ENCODE measurements at places on chromosomes 13 and 19.

DNA sequence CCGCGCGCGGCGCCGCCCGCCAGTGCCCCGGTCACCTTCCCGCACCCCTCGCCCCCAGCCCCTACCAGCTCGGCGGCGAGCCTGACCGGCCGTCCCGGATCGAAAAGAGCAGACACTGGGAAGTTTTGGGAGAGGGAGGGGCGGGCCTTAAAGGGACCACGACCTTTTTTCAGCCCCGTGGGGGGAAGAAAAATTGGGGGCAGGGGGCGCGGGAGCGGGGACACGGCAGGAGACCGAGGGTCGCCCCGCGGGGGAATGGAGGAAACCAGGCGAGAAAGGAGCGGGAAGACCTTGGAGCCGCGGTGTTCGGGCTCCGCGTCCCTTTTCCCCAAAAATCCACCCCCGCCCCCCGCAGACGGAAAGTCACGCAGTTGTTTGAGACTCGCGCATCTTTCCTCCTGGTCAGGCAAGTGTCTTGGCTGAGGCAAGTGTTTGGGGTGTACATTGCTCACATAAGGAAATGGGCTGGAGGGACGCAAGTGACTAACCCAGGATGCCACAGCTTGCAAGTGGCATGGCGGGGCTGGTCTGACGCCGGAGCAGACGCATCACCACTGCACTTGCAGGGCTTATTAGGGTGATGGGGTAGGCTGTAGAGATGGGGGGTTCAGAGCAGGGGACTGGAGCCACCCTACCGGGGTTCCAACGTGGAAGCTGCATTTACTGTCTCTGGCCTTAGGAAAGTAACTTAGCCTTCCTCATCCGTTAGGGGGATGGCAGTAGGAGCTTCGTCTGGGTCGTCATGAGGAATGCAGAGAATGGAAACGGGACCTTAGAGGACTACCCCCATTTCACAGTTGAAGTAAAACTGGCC is 2.7 kb upstream of the HNRNPL start:
- peak; percentile 62 for DNase-seq

DNA sequence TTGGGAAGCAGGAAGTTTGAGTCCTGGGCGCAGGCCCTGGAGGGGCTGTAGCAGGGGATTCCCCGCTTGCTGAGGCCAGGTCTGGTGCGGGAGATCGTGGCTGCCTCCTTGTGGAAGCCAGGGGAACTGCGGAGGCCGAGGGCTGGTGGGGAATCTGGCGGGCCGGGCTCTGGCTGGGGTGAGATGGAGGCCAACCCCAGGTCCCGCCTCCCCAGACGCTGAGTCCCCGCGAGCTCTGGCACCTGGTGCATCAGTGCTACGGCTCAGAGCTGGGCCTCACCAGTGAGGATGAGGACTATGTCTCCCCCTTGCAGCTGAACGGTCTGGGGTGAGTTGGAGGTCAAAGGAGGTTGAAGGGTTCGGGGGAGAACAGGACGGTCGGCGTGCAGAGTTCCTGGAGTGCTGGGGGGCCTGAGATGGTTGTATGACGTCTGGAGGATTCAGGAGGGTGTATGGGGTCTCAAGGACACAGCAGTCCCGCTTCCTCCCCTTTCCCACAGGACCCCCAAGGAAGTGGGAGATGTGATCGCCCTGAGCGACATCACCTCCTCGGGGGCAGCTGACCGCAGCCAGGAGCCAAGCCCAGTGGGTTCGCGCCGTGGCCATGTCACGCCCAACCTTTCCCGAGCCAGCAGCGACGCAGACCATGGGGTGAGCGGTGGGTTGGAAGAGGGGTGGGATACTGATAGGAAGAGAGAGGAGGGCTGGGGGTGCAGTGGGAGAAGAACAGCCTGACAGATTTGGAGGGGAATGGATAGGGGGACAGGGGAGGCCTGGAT is 13.1 kb downstream of the GRAMD1A start:
- peak; percentile 86 for DNase-seq

GRCh38 chr13:19663416-19663979 is 30.0 kb downstream of the MPHOSPH8 start:
- DNase-seq = no peak

GRCh38 chr13:36341718-36342117 is 4.5 kb downstream of the SPART start:
- DNase-seq = no peak

DNA sequence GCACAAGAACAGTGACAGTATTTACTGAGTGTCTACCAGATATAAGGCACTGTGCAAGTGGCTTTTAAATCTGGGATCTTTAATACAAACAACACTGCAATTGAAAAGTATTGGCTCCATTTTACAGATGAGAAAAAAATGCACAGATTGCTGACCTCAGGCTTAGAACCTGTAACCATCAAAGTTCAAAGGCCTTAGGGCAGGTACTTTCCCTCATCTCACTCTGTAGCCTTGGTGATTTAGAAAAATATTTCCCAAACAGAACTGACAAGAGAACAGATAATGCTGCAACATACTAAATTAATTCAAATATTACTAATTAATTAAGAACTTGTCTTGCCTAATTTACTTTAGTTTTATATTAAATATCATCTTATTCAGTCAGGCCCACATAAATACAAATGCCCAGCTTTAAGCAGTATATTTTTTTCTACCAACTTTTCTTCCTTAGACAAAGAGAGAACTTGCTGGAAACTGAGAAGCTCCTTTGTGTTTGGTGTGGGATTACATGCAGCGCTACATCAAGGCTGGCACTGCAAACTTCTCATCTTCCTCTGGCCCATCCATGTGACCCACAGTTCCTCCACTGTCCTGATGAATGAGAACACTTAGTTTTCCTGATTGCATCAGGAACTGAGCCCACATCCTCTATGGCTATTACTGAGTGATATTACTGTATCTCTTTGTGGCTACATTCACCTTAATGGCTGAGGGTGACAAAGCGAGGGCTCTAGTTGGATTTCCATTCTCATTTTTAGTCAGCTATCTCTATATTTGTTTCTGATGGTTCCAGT is 302.1 kb downstream of the ENOX1 start:
- DNase-seq = no peak

GRCh38 chr13:39452417-39452816 is 150.6 kb downstream of the LHFPL6 start:
- no peak for DNase-seq

- DNase-seq = no peak
These were observed 5.9 kb upstream of the CCL25 start for GRCh38 chr19:8046569-8047165.

GRCh38 chr19:7386308-7386707 is 37.6 kb downstream of the ARHGEF18 start:
- no peak for DNase-seq

GRCh38 chr19:41705393-41706174 is 2.8 kb upstream of the CEACAM5 start:
- peak; percentile 16 for DNase-seq

- no peak for DNase-seq
These were observed 19.2 kb downstream of the ATCAY start for GRCh38 chr19:3899531-3900294.

DNA sequence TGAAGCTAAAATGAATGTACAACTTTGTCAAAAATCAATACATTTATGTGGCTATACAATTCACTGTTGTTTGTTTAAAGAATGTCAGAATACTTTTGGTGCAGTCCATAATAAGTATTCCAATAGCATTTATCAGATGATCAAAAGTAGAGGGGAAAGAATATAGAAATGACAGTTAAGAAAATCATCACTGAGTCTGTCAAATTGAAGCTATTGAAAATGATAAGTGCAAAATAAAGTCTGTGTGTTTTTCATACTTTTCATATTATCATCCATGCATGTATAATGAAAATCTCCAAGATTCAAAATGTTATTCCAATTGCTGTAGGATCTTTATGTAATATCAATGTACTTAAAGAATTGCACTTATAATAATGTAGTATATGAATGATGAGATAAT is 93.3 kb upstream of the ATXN8OS start:
- no peak for DNase-seq

GRCh38 chr13:44899967-44900366 is 89.3 kb downstream of the NUFIP1 start:
- DNase-seq = no peak

- DNase-seq = no peak
These were observed 324.3 kb downstream of the ZNF536 start for GRCh38 chr19:30696514-30696913.

- DNase-seq = no peak
These were observed 28.7 kb downstream of the COMP start for GRCh38 chr19:18762125-18763023.

GRCh38 chr19:14325863-14326262 is 55.4 kb upstream of the ADGRE5 start:
- DNase-seq = no peak

- no peak for DNase-seq
These were observed 241.9 kb downstream of the UQCRFS1 start for GRCh38 chr19:28971049-28971448.

DNA sequence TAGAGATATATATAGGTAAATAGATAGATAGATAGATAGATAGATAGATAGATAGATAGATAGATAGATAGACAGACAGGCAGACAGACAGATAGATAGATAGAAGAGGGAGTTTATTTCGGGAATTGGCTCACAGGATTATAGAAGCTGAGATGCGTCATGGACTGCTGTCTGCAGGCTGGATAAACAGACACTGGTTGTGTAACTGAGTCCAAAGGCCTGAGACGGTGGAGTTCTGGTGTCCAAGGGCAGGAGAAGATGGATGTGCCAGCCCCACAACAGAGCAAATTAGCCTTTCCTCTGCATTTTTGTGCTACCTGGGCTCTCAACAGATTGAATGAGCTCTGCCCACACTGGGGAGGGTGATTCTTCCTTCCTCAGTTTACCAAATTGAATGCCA is 2.7 kb downstream of the CYP4F3 start:
- DNase-seq = no peak

DNA sequence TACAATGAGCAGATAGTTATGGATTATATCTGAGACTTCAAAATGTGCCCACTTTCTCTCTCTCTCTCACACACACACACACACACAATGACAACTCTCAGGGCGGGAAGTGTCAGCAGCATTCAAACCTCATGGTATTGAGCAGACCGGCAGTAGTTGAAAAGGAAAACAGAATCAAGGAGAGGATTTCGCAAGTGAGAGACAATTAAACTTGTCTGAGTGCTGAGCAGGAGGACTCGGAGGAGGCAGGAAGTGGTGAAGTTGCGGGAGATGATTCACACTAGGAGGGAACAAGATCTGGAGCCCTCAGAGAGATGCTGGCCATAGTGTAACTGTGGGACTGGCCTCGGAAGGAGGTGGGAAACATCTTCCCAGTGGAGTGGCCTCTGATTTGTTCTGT is 353.1 kb downstream of the EFNB2 start:
- DNase-seq = no peak

DNA sequence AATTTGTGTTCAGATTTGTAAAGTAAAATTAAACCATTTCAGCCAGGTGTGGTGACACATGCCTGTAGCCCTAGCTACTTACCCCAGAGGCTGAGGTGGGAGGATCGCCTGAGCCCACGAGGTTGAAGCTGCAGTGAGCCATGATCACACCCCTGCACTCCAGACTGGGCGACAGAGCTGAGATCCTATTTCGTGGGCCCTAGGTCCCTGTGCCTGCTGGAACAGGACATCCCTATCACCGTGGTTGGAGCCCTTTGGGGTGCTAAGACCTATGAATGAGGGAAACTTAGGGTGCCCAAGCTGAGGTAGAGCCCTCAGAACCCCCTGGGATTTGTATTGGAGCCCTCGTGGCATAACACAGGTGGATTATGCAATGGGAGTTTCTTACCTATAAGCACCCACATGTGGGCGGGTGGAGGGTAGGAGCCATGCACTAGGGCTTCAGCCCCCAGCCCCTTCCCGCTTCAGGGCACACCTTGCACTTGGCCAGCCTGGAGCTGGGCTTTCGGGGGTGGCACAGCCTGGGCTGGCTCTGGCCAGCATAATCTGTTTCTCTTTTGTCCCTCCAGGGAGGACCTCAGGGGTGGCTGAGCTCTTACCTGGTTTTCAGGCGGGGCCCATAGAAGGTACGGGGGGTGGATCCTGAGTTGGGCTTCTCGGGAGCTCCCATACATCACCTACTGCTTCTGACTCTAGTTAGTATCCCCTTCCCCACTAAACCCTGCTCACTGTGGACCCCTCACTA is 7.2 kb upstream of the USF2 start:
- DNase-seq = no peak

GRCh38 chr19:50476224-50476906 is at the start of the genes EMC10 and GARIN5A:
TSS of gene EMC10 (plus strand) at chr19:50476507. CDS start at chr19:50476545, 38 bp downstream.
TSS of gene GARIN5A (minus strand) at chr19:50476848. CDS start at chr19:50476388, 460 bp downstream.
- DNase-seq = peak; percentile 91

GRCh38 chr19:9671655-9672054 is 3.2 kb downstream of the ZNF562 start:
- DNase-seq = no peak

DNA sequence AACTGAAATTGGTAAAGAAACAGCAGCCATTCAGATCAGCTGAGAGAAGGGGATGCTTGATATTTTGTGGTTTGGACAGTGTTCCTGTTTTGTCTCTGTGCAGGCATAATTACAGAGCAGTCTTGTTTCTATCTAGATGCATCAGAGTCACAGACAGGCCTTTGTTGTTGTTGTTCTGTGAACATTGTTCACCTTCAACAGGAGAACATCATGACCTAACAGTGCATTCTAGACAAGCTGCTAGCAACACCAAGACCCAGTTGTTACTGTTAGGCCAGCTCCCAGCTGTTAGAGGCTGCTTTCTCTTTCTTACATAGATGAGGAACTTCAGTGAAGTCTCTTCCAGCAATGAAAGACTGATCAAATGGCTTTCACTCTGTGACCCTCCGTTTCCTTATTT is 8.5 kb upstream of the LSR start:
- no peak for DNase-seq

GRCh38 chr13:78334059-78334458 is 269.3 kb downstream of the POU4F1 start:
- no peak for DNase-seq

GRCh38 chr19:28429356-28429755 is 783.6 kb downstream of the UQCRFS1 start:
- DNase-seq = no peak

DNA sequence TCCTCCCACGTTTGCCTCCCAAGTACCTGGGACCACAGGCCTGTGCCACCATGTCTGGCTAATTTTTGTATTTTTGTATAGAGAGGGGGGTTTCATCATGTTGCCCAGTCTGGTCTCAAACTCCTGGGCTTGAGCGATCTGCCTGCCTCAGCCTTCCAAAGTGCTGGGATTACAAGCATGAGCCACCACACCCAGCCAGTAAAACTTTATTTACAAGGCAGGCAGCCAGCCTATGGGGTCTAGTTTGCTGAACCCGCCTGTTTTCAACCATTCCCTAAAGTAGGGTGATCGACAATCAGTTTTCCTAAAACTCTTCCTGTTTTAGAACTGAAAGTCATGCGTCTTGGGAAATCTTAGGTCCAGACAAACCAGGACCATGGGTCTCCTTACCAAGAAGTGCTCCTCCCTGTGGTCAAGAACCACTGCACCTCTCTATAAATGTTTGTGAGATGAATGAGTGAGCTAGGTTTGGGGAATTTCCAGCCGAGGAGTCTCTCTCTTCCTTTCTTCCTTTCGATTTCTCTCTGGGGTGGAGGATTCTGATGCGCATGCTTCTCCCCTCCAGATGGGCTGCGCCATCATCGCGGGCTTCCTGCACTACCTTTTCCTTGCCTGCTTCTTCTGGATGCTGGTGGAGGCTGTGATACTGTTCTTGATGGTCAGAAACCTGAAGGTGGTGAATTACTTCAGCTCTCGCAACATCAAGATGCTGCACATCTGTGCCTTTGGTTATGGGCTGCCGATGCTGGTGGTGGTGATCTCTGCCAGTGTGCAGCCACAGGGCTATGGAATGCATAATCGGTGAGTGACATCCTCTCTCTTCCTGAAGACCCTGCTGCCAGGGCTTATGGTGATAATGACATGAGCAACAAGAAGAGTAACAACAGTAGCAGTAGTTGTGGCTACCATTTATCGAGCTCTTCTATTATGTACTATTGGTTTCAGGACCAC is 38.7 kb downstream of the ADGRE1 start:
- DNase-seq = no peak

Data from effector memory CD8-positive, alpha-beta T cell (primary cell).